Prostate gland (tissue), 2 donors: ENCODE measurements at places on chromosomes 6 and 20. TPM values are rescaled to one million over a fixed set of nuclear protein-coding genes. Genes with fewer than 3 reads are reported as not detected.

- no peak overlapping the region for H3K4me3 ChIP-seq
- H3K4me1 ChIP-seq = no peaks in the 10 kb centered on the region
- no peak overlapping the region for H3K27ac ChIP-seq
- no peaks in the 10 kb centered on the region for H3K27me3 ChIP-seq
These were observed 91.0 kb downstream of the PKHD1 start for GRCh38 chr6:51996296-51996947.

- no peaks in the 10 kb centered on the region for H3K4me1 ChIP-seq
- H3K27ac ChIP-seq = no peak overlapping the region
- no peak for DNase-seq
- H3K27me3 ChIP-seq = no peaks in the 10 kb centered on the region
- H3K4me3 ChIP-seq = no peak overlapping the region
These were observed 92.7 kb downstream of the TRERF1 start for GRCh38 chr6:42359021-42359420.

DNA sequence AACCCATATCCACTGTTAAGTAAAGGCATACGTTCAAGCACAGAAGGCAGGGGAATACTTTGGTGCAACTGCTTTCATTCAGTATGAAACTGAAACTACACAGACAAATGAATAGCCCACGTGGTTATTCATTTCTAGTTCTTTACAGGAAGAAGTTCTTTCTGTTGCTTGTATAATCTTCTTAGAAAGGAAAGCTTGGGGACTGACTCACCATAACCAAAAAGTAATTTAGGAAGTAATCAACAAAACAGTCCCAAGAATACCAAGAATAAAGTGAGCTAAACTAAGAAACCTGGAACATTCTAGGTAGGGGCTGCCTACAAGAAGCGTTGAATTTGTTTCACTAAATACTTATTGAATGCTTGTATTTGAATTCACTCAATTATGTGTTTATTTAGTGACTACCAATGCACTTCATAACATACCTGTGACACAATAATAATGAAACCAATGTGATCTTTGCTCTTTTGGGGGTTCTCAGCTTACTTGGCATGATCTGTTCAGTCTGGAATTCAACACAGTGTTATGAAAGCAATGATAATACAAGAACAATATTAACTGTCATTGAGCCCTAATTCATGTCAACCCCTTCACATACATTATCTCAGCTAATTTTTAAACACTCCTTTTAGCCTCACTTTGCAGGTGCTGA lies 25.1 kb upstream of the KIAA0408 start:
- H3K36me3 ChIP-seq = no peaks in the 10 kb centered on the region
- H3K4me1 ChIP-seq = no peaks in the 10 kb centered on the region
- H3K27me3 ChIP-seq = no peaks in the 10 kb centered on the region
- no peak for DNase-seq
- H3K27ac ChIP-seq = no peak overlapping the region

- H3K4me3 ChIP-seq = no peak overlapping the region
- H3K27me3 ChIP-seq = no peaks in the 10 kb centered on the region
- no peak for DNase-seq
- H3K27ac ChIP-seq = no peak overlapping the region
- H3K36me3 ChIP-seq = no peaks in the 10 kb centered on the region
- H3K4me1 ChIP-seq = peaks cover 5% of the 10 kb centered on the region
These were observed 333.6 kb downstream of the BTBD9 start for GRCh38 chr6:38305995-38306681.

- peak overlapping the region; percentile 47 for H3K27ac ChIP-seq
- H3K27me3 ChIP-seq = no peaks in the 10 kb centered on the region
- H3K36me3 ChIP-seq = no peaks in the 10 kb centered on the region
- no peaks in the 10 kb centered on the region for H3K4me1 ChIP-seq
These were observed 32.5 kb downstream of the MGME1 start for GRCh38 chr20:18001131-18001921.

GRCh38 chr6:98648211-98648914 lies 186.0 kb upstream of the POU3F2 start:
- no peaks in the 10 kb centered on the region for H3K4me1 ChIP-seq
- H3K36me3 ChIP-seq = no peaks in the 10 kb centered on the region
- no peak overlapping the region for H3K4me3 ChIP-seq
- no peak for DNase-seq

DNA sequence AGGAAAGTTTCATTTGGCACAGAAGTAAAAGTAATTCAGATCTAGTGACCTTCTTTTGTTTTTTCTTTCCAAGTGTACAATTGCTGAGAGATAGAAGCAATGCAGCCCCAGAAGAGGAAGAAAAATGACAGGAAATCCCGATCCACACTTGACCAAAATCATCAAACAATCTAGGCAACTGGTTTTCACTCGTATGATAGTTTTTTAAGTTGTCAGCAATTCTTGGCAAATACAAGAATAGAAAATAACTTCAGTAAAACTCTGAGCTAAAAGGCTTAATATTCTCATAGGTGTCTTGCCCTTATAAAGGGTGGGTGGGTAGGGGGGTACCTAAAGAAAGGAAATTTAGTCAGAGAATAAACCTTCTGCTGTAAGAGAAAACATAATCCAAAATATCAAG lies 36.0 kb downstream of the SESN1 start:
- no peak overlapping the region for H3K27ac ChIP-seq
- no peak for DNase-seq
- H3K36me3 ChIP-seq = no peaks in the 10 kb centered on the region
- H3K4me3 ChIP-seq = no peak overlapping the region
- peaks cover 5% of the 10 kb centered on the region for H3K4me1 ChIP-seq
- H3K27me3 ChIP-seq = no peaks in the 10 kb centered on the region

- DNase-seq = no peak
- H3K36me3 ChIP-seq = no peaks in the 10 kb centered on the region
- H3K27ac ChIP-seq = no peak overlapping the region
- H3K4me1 ChIP-seq = no peaks in the 10 kb centered on the region
- no peak overlapping the region for H3K4me3 ChIP-seq
- no peaks in the 10 kb centered on the region for H3K27me3 ChIP-seq
These were observed 177.1 kb downstream of the MRPL14 start for GRCh38 chr6:43950051-43950605.

- H3K4me3 ChIP-seq = no peak overlapping the region
- no peaks in the 10 kb centered on the region for H3K36me3 ChIP-seq
- H3K27ac ChIP-seq = no peak overlapping the region
- H3K4me1 ChIP-seq = no peaks in the 10 kb centered on the region
- H3K27me3 ChIP-seq = no peaks in the 10 kb centered on the region
These were observed 111.5 kb upstream of the EYS start for GRCh38 chr6:65818576-65818975.

DNA sequence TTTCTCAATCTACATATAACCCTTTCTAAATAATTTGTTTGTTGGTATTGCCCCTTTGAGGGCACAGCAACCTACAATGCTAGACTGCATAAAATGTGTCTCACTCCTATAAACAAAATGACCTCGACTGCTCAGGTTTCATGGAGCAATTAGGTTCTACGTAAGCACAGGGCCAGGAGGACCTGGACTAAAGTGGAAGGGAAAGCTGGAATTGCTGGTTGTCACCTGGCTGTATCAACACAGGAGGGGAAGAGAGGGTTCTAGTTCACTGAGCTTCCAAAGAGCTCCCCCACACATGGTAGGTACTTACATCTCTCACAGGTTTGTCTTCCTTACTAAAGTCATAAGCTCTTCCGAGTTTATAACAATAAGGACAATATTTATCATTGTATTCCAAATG lies 51.0 kb downstream of the NCOA6 start:
- H3K27me3 ChIP-seq = no peaks in the 10 kb centered on the region
- no peaks in the 10 kb centered on the region for H3K4me1 ChIP-seq
- no peak overlapping the region for H3K4me3 ChIP-seq
- peaks cover 8% of the 10 kb centered on the region for H3K36me3 ChIP-seq
- no peak for DNase-seq

- DNase-seq = no peak
- H3K4me1 ChIP-seq = no peaks in the 10 kb centered on the region
- H3K27me3 ChIP-seq = no peaks in the 10 kb centered on the region
- peak overlapping the region; percentile 79 for H3K4me3 ChIP-seq
These were observed 966 bp downstream of the CFAP206 start for GRCh38 chr6:87408721-87409155.

DNA sequence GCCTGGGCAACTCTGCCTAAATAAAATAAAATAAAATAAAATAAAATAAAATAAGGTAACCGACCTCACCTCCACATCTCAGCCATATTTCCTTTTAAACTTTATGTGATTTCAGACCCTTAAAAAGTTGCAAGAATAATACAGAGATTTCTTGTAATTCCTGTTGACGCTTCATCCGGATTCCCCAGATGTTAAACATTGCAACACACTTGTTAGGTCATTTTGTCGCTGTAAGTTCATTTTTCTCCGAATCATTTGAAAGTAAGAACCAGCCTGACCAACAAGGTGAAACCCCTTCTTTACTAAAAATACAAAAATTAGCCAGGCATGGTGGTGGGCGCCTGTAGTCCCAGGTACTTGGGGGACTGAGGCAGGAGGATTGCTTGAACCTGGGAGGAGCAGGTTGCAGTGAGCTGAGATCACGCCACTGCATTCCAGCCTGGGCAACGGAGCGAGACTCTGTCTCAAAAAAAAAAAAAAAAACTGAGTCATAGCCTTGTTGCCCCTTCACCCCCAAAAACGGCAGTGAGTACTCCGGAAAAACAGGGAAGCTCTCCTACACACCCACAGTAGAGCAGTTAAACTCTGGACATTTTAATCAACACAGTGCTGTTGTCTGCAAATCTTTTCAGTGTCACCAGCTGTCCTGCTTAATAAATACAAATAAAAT lies 5.9 kb downstream of the PYGB start:
- H3K36me3 ChIP-seq = no peaks in the 10 kb centered on the region
- DNase-seq = no peak
- H3K27me3 ChIP-seq = no peaks in the 10 kb centered on the region
- no peak overlapping the region for H3K27ac ChIP-seq
- peaks cover 34% of the 10 kb centered on the region for H3K4me1 ChIP-seq

- H3K27ac ChIP-seq = no peak overlapping the region
- no peaks in the 10 kb centered on the region for H3K4me1 ChIP-seq
- no peak for DNase-seq
- H3K27me3 ChIP-seq = no peaks in the 10 kb centered on the region
- H3K36me3 ChIP-seq = no peaks in the 10 kb centered on the region
These were observed 44.9 kb upstream of the MTRF1L start for GRCh38 chr6:153047386-153047785.

DNA sequence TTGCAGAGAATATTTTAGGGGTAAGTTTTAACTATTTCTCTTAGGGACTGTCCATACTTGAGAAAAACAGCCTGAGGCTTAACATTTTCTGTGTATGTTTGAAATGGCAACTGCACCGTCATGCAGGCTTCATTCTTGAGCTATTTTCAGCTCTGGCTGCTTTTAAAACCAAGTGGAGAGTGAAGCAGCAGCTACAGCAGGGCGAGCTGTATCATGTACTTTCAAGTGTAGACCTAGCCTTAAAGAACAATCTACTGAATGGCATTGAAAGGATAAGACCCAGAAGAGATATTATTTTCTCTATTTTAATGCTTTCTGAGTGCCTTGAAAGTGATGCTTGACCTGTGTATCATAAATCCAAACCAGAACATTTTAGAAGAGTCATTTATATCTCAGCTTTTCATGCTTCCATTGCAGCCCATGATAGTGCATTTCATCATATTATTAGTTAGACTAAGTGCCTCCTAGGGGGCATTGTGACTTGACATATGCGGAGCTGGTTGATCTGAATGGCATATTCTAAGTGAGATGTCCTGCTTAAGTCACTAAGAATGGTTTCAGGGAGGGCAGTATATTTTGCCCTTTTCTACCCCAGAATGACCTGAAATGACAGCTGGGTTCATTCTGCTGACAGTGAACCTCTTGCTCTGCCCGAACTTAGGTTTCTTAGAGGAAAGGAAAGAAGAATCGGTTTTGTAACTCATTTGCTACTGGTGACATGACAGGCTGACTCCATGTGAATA lies 85.3 kb downstream of the NKAIN2 start:
- no peak for DNase-seq
- H3K27ac ChIP-seq = no peak overlapping the region
- no peak overlapping the region for H3K4me3 ChIP-seq
- no peaks in the 10 kb centered on the region for H3K36me3 ChIP-seq

GRCh38 chr6:167141667-167142432 lies 15.9 kb downstream of the GPR31 start:
- no peak overlapping the region for H3K27ac ChIP-seq
- H3K27me3 ChIP-seq = no peaks in the 10 kb centered on the region
- H3K4me3 ChIP-seq = no peak overlapping the region
- H3K36me3 ChIP-seq = no peaks in the 10 kb centered on the region
- no peaks in the 10 kb centered on the region for H3K4me1 ChIP-seq

DNA sequence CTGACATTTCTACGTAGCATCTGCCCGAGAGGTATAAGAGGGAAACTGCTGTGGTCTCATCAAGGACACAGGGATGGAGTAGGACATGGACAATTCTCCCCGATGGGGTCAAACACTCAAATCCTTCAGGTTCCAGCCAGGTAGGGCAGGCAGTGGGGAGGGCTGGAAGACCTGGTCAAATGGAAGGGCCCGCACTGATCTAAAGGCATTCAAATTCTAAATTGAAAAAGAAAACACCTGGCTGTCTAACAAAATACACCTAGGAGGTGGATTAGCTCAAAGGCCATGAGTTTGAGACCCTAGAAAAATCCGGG lies 8.2 kb downstream of the DUSP15 start:
- H3K4me1 ChIP-seq = peaks cover 5% of the 10 kb centered on the region
- H3K4me3 ChIP-seq = no peak overlapping the region
- H3K36me3 ChIP-seq = no peaks in the 10 kb centered on the region
- H3K27ac ChIP-seq = no peak overlapping the region
- H3K27me3 ChIP-seq = no peaks in the 10 kb centered on the region

DNA sequence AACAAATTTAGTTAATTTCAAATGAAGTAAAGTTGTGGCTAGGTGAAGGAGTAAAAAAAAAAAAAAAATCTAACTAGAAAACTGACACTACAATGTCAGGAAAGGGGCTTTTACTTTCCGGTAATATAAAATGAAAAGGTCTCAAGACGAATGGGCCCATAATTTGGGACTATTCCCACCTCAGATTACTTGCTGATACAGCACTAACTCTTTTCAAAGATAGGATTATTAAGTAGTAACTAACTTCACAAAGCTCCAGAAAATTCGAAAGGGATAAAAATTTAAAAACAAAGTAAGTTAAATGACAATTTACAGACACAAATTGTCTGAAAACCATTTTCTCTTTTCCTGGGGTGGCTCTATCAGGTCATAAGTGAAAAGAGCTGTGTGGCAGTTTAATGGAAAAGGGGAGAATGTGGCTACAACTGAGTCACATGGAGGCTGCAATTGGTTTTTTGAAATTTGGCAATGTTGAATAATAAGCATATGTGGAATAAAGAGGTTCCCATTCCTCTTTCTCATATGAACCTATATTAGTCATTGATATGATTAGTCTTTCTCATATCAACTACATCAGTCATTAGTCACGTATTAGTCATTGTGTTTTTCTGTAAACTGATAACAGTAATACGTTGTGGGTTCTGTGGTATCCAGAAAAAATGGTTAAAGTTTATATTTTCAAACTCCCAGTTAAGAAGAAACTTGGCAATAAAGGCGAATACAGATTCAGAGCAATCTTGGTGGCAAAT lies 78.0 kb downstream of the RWDD2A start:
- no peaks in the 10 kb centered on the region for H3K4me1 ChIP-seq
- no peaks in the 10 kb centered on the region for H3K27me3 ChIP-seq
- no peaks in the 10 kb centered on the region for H3K36me3 ChIP-seq
- H3K4me3 ChIP-seq = no peak overlapping the region

- H3K4me1 ChIP-seq = no peaks in the 10 kb centered on the region
- no peak for DNase-seq
- H3K36me3 ChIP-seq = no peaks in the 10 kb centered on the region
- no peak overlapping the region for H3K4me3 ChIP-seq
These were observed 159.6 kb downstream of the UST start for GRCh38 chr6:148906386-148906785.

CLIC5 gene
- total RNA-seq = 3.2 TPM

APCDD1L gene
- 0.46 TPM for total RNA-seq

TUBB2B gene
- total RNA-seq = 4.5 TPM

HTR1B gene
- total RNA-seq = not detected

ENPP4 gene
- total RNA-seq = 16.9 TPM

TRAPPC3L gene
- total RNA-seq = not detected

VWA7 gene
- total RNA-seq = 2.7 TPM

CST2 gene
- total RNA-seq = not detected

RAET1L gene
- total RNA-seq = not detected
